ENCODE measurements at places on chromosomes 3 and 15. TPM values are rescaled to one million over a fixed set of nuclear protein-coding genes. Genes with fewer than 3 reads are reported as not detected.

Gene ITPR1
- 3.8 TPM for polyA plus RNA-seq

Gene MYO5C
- polyA plus RNA-seq: 6.7 TPM

GRCh38 chr15:74127954-74128784 is 2.2 kb upstream of the ISLR2 start:
- DNase-seq: peak; percentile 19

DNA sequence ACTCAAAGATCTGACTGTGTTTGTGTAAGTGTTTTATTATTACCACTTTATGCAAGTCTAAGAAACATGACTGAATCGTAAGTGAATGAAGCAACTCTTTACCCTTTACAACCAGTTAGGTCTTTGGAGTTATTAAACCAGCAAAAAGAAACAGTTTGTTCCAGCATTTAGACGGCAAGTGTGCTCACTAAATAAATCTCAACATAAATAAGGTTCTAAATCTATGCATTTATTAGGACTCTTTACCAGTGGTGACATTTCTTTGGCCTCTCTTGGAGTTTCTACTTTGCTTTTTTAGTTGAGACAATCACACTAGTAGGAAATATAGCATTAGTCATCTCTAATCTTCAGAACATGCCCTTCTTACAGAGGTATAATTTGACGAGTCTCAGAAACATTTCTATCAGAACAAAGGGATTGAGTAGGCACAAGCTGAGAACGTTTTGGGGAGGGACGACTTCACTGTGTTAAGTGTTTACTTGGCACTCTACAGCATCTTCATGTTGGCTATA is 739.9 kb upstream of the NR2F2 start:
- DNase-seq: no peak

DNA sequence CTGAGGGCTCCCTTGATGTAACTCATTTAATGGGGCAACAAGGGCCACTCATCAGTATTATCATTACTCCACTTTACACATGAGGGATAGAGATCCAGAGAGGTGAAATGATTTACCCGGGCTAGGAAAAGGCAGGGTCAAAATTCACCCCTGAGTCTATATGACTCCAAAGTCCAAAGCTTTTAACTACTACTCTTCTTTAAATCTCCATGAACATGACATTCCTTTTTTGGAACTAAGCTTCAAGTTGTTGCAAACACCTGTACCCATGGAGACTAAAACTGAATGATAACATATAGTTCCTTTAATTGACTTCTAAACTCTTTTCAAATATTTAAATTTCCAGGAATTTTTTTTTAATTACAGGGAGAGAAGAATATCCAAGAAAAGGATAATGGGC is 292.9 kb upstream of the GADL1 start:
- DNase-seq: no peak

- DNase-seq: no peak
Observed at GRCh38 chr15:85137489-85138168, 156.0 kb downstream of the PDE8A start.

DNA sequence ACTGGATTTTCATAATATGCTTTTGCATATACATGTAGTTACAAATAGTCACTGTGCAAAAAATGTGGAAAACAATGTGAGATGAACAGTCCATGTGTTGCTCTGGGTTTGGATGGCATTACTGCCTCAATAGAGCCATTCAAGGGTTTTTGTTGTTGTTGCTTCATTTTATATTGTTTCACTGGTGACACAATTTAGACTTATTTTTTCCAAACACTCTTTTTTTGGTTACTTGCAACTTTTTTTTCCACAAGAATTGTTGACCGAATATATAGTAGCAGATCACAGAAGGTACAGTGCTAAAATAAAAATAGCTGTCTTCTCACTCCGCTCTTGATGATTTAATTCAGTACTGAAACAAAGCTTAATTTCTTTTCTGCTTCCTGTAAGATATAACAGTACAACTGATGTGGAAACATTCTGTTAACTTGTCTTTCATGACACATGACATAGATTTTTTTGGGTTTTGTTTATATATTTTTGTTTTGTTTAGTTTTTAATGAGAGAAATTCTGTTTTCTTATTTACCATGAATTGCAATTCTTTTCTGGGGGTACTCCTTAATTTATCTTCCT is 618.6 kb downstream of the NAALADL2 start:
- no peak for DNase-seq

- no peak for DNase-seq
Observed at GRCh38 chr3:59632760-59633573, 583.1 kb upstream of the CFAP20DC start.

Measured in A549 (cell line).